GM10248 (cell line): ENCODE measurements at places on chromosomes 16 and 17.

DNA sequence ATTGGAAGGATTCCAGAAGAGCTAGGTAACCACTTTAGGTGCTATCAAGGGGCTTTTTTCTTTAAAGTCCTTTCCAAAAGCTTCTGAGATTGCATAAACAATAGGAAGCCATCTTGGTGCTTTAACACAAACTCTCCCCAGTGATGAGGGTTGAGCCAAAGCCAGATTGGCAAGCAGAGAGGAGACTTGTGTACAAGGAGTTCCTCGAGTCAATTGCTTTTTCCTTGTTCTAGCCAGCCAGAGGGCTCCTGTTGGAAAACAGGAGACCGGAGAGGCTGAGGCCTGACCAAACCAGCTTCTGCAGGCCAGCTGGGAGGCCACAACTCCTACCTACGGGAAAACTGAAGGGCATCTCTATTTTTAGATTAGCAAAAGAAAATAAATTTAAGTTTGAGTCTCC is 46.5 kb downstream of the MAPT start:
- no peak for DNase-seq

- no peak for DNase-seq
Observed at GRCh38 chr16:57032931-57033330, 43.6 kb downstream of the NLRC5 start.

GRCh38 chr16:25199457-25199856 is 17.3 kb upstream of the AQP8 start:
- DNase-seq = no peak

DNA sequence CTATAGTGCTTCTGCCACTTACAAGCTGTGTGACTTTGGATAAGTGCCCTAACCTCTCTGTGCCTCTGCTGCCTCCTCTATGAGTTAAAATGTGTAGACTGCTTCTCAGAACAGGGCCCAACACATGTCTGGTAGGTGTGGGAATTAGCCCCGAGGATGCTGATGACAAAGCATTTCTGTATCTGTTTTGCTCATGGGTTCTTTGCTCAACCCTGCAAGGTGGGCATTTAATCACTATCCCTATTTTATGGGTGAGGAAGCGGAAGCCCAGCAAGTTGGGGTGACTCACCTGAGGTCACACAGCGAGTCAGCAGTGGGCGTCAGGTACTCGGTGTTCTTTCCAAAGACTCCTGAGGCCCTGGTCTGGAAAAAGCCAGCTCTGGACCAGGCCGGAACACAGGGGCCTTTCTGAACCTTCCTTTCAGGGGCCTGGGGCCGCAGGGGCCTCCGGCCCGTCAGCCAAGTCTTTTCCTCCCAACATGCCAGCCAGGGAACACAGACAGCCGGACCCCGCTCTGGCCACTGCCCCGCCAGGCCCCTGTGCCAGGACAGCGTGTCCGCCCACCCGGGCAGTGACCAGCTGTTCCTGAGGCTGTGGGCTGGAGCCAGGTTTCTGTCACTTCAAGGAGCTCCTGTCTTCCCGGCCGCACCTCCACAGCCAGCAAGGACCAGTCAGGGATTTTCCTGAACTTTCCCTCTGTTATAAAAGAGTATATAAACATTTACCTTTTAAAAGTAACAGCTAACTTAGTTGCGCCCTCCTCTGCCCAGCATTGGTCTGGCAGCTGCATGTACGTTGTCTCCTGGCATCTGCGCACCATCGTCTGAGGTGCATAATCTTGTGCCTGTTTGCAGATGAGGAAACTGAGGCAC is 62.5 kb downstream of the SREBF1 start:
- no peak for DNase-seq

DNA sequence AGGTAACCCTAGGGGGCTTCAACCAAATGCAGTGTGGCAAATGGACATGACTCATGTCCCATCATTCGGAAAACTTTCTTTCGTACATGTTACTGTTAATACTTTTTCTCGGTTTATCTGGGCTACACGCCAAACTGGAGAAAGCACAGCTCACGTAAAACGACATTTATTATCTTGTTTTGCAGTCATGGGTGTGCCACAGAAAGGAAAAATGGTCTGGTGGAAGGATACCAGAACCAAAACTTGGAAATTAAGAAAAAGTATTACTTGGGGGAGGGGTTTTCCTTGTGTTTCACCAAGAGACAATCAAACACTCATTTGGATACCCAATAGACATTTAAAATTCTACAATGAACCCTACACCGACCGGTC is 23.6 kb downstream of the ALOX15B start:
- no peak for DNase-seq

DNA sequence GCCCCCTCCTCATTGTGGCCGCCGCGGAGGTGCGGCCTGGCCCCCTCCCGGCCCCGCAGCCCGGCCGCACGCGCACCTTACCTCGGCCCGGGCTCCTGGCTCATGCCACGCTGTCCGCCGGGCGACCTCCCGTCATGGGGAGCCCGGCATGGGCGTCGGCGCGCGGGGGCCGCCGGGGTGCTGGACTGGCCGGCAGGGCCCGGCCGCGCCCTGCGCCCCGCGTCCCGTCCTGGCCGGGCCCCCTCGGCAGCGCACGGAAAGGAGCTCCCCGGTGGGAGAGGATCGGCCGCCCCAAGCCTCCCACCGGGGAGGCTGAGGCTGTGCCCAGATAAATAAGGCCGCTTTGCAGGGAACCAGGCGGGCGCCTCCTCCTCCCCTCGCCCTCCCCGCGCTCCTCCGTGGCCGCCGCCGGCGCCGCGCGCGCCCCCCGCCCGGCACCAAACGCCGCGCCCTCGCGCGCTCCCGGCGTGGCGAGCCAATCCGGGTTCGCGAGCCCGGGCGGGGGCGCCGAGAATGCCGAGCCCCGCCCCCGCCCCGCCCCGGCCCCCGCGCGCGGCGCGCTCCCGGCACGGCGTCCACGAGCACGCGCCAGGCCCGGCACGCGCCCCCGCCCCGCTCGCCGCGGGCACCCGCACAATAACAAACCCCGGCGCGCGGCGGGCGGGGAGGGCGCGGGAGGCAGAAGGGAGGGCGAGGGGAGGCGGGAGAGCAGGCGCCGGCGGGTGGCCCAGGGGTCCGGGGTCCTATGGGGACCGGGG is at the start of gene FBXL16:
FBXL16 (minus strand) TSS at position 371 of the 758 bp plus-strand sequence. CDS start 8,396 bp downstream, outside the sequence.
- DNase-seq = no peak

DNA sequence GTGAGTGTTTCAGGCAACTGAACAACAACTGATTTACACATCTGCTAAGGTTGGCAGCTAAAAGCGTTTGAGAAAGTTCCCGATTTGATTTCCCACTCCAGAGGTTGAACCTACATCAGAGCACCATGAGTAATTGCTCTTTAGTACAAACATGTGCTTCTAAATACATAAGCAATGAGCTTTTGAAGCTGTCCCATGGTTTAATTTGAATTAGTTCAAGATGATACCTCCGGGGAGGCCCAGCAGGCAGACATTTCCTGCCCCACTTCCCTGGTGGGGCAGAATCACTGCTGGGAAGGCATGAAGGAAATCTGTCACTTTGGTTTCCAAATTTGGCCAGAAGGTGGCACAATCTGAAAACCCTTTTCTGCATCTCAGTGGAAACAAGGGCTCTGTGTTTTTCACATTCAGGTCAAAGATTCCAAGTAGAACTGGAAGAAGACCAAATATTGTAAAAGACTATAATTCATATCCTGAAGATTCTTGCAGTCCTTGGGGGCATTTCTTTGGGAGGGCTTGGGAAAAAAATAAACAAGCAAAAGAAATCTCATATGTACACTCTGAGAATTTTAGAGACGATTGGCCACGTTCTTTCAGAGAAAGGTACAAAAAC is 176.2 kb upstream of the FAM20A start:
- peak; percentile 34 for DNase-seq

- DNase-seq = no peak
Observed at GRCh38 chr17:68054296-68054900, 18.9 kb downstream of the KPNA2 start.

- DNase-seq = no peak
Observed at GRCh38 chr16:81779536-81780320, 637 bp downstream of the PLCG2 start.

DNA sequence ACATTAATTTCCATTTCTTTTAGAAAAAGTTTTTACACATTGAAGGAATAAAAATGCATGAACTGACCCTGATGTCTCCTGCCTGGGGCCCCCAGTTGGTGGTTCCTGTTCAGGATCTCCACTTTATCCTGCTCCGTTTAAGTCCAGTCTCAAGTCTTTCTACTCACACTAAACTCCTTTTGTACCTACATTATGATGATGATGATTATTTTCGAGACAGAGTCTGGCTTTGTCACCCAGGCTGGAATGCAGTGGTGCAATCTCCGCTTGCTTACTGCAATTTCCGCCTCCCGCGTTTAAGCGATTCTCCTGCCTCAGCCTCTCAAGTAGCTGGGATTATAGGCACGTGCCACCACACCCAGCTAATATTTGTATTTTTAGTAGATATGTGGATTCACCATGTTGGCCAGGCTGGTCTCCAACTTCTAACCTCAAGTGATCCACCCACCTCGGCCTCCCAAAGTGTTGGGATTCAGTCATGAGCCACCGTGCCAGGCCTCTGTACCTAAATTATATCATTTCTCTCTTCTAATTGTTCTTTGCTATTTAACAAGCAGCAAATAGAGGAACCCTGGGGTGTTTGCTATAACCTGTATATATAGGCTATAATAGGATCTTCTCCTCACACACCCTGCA is 2.2 kb upstream of the FOXK2 start:
- no peak for DNase-seq

- DNase-seq = no peak
Observed at GRCh38 chr16:508884-509736, 18.4 kb upstream of the CAPN15 start.

GRCh38 chr17:42405076-42405475 is 16.8 kb upstream of the STAT3 start:
- no peak for DNase-seq

DNA sequence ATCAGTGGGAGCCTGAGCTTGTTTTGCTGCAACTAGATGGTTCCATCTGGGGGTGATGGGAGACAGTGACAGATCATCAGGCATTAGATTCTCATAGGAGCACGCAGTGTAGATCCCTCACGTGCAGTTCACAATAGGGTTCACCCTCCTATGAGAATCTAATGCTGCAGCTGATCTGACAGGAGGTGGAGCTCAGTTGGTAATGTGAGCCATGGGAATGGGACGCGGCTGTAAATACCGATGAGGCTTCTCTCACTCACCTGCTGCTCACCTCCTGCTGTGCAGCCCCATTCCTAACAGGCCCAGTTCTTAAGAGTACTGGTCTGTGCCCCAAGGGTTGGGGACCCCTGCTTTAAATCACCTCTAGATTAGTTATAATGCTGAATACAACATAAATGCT is 137.5 kb upstream of the PLEKHM1 start:
- DNase-seq = no peak

GRCh38 chr16:46884513-46885293 is 541 bp downstream of the GPT2 start:
- DNase-seq = no peak

- peak; percentile 17 for DNase-seq
Observed at GRCh38 chr17:69223809-69224208, 4.8 kb downstream of the ABCA10 start.

GRCh38 chr17:14011036-14011692 is 58.1 kb upstream of the COX10 start:
- no peak for DNase-seq

GRCh38 chr16:84829168-84829965 is 9.6 kb downstream of the CRISPLD2 start:
- no peak for DNase-seq

GRCh38 chr17:44902135-44902760 is 3.0 kb upstream of the EFTUD2 start:
- DNase-seq = no peak

GRCh38 chr17:9367156-9367555 is 208.5 kb downstream of the STX8 start:
- no peak for DNase-seq

GRCh38 chr16:58824201-58824600 is 90.1 kb upstream of the GOT2 start:
- DNase-seq = no peak
